T-cell (primary cell): ENCODE measurements at places on chromosomes 3 and 15. TPM values are rescaled to one million over a fixed set of nuclear protein-coding genes. Genes with fewer than 3 reads are reported as not detected.

DET1 gene
- total RNA-seq, result 6.4 TPM

LRRC3B gene
- total RNA-seq, result not detected

- DNase-seq, result no peak
- H3K27ac ChIP-seq, result no peak overlapping the region
- no peak overlapping the region for H3K4me3 ChIP-seq
Measured at GRCh38 chr15:92021792-92022191, 168.3 kb downstream of the SLCO3A1 start.

- H3K27me3 ChIP-seq, result no peaks in the 10 kb centered on the region
- H3K36me3 ChIP-seq, result peaks cover 8% of the 10 kb centered on the region
- DNase-seq, result no peak
- H3K27ac ChIP-seq, result no peak overlapping the region
Measured at GRCh38 chr15:100635406-100636071, 33.1 kb downstream of the ASB7 start.

DNA sequence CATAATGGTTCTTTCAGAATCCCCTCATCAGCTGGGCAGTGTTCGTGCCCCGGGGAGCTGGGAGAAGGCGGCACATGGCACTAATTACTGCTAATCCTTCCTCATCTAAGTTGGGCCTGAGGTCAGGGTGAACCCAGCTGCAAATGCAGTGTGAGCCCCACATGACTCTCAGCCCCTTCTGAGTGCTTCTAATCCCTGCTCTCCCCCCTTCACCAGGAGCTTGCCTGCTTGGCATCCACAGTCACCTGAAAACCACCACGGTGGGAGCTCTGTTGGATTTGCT lies 455 bp upstream of the TRPM1 start:
- no peaks in the 10 kb centered on the region for H3K36me3 ChIP-seq
- no peak overlapping the region for H3K4me3 ChIP-seq
- no peak for DNase-seq
- no peaks in the 10 kb centered on the region for H3K4me1 ChIP-seq
- peaks cover 11% of the 10 kb centered on the region for H3K27me3 ChIP-seq
- H3K27ac ChIP-seq, result no peak overlapping the region

DNA sequence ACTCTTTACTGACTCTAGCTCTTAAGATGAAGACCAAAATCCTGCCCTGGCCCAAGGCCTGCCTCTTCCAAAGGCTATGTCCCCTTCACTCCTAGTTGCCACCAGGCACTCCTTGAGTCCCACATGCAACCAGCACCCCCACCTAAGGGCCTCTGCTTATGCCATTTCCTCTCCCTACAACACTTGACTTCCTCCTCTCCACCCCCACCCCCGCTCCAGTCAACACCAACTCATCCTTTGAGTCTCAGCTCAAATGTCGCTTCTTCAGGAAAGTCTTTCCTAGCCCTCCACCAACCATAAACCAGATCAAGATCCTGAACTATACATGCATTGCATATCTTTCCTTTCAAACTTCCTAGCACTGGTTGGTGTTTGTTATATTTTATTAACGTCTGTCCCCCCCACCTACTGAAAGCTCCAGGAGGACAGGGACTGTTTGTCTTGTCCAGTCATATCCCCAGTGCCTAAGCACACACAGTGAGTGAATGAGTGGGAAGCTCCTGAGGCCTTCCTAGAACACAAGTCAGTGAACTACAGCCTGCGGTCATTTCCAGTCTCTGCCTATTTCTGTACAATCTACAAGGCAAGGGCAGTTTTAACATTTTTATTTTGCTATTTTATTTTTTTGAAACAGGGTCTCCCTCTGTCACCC lies 7.3 kb downstream of the TBC1D2B start:
- no peaks in the 10 kb centered on the region for H3K36me3 ChIP-seq
- peak overlapping the region; percentile 86 for H3K27ac ChIP-seq
- H3K27me3 ChIP-seq, result no peaks in the 10 kb centered on the region
- DNase-seq, result peak; percentile 33
- H3K4me3 ChIP-seq, result no peak overlapping the region
- peaks cover 75% of the 10 kb centered on the region for H3K4me1 ChIP-seq

DNA sequence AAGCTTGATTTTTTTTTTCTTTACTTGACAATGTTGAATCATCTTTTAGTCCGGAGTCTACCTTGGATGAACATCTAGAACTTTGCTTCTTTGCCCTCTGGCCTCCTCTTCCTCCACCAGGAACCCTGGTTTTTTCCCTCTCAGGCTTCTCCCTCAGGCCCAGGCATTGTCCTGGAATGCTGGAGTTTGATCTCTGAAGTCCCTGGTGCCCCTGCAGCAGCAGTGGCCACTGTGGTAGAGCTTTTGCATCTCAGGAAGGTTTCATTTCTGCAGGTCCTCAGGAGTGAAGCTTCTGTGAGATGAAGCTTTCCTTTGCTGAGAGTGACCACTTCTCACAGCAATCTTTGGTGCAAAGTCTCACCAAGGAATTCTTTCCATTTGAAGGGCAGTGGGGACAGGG lies 39.0 kb upstream of the NEDD4 start:
- no peak for DNase-seq
- H3K27me3 ChIP-seq, result peaks cover 3% of the 10 kb centered on the region
- no peaks in the 10 kb centered on the region for H3K36me3 ChIP-seq
- H3K4me1 ChIP-seq, result no peaks in the 10 kb centered on the region
- H3K27ac ChIP-seq, result no peak overlapping the region

- H3K27me3 ChIP-seq, result peaks cover 5% of the 10 kb centered on the region
- H3K4me1 ChIP-seq, result no peaks in the 10 kb centered on the region
- no peaks in the 10 kb centered on the region for H3K36me3 ChIP-seq
- no peak overlapping the region for H3K27ac ChIP-seq
- H3K4me3 ChIP-seq, result no peak overlapping the region
Measured at GRCh38 chr15:39139431-39140059, 441.3 kb upstream of the THBS1 start.

- H3K27ac ChIP-seq, result no peak overlapping the region
- H3K27me3 ChIP-seq, result no peaks in the 10 kb centered on the region
- no peak overlapping the region for H3K4me3 ChIP-seq
- DNase-seq, result no peak
- no peaks in the 10 kb centered on the region for H3K4me1 ChIP-seq
Measured at GRCh38 chr15:57686657-57687056, 19.9 kb upstream of the POLR2M start.

- no peak for DNase-seq
- H3K4me3 ChIP-seq, result no peak overlapping the region
- H3K4me1 ChIP-seq, result no peaks in the 10 kb centered on the region
Measured at GRCh38 chr15:48905847-48906246, 27.9 kb downstream of the EID1 start.

GRCh38 chr15:58268746-58269267 lies 130.6 kb downstream of the AQP9 start:
- H3K4me3 ChIP-seq, result no peak overlapping the region
- no peak for DNase-seq
- no peak overlapping the region for H3K27ac ChIP-seq
- H3K4me1 ChIP-seq, result peaks cover 4% of the 10 kb centered on the region

DNA sequence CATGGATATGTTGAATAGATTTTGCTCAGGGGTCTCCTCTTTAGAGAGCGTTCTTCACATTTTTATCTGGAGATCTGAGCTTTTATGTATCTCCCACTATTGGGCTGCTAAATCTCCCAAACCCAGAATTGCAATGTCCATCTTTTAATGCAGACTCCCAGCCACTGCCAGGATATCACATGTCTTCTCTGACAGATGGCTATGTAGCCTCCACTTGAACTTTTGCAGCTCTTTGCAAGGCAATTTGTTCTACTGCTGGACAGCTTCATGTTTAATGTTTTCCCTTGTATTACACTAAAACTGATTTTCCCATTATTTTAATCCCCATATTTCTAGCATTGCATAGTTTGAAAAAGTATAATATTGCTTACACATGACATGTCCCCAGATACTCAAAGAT lies 177.2 kb downstream of the LPP start:
- no peak overlapping the region for H3K27ac ChIP-seq
- DNase-seq, result no peak
- H3K4me1 ChIP-seq, result peaks cover 20% of the 10 kb centered on the region
- H3K27me3 ChIP-seq, result no peaks in the 10 kb centered on the region

DNA sequence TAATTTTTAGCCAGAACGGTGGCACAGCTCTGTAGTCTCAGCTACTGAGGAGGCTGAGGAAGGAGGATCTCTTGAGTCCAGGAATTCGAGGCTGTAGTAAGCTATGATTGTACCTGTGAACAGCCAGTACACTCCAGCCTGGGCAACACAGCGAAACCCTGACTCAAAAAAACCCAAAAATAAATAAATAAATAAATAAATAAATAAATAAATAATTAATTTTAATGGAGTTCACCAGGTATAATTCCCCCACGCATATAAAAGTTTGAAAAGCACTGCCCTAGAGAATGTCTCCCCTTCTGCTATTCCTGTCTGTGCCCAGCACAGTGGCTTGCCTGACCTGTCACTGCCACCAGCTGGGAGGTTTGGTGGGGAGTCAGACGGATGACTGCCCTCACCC lies 4.2 kb upstream of the RLBP1 start:
- no peak overlapping the region for H3K4me3 ChIP-seq
- H3K36me3 ChIP-seq, result no peaks in the 10 kb centered on the region
- no peaks in the 10 kb centered on the region for H3K27me3 ChIP-seq
- no peaks in the 10 kb centered on the region for H3K4me1 ChIP-seq
- DNase-seq, result no peak

- no peak overlapping the region for H3K4me3 ChIP-seq
- no peak for DNase-seq
- H3K27me3 ChIP-seq, result no peaks in the 10 kb centered on the region
- no peaks in the 10 kb centered on the region for H3K4me1 ChIP-seq
- H3K36me3 ChIP-seq, result no peaks in the 10 kb centered on the region
- H3K27ac ChIP-seq, result no peak overlapping the region
Measured at GRCh38 chr3:58609990-58610389, 32.8 kb upstream of the FAM107A start.

DNA sequence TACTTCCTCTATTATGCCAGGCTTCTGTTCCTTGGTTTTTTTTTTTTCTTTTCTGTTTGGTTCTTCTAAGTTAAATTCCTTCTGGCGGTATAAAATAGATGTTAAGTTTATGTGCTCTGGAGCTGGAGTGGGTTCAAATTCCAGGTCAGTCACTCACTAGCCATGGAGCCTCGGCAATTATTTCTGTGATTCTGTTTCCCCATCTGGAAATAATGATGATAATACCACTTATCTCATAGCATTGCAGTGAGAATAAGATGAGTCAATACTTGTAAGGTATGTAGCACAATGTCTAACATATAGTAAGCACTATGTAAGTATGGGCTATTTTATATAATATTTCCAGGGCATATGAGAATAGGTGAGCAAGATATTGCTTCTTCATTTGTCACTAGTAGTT lies 33.2 kb upstream of the ZDHHC23 start:
- H3K27me3 ChIP-seq, result no peaks in the 10 kb centered on the region
- no peaks in the 10 kb centered on the region for H3K36me3 ChIP-seq
- DNase-seq, result no peak
- no peak overlapping the region for H3K27ac ChIP-seq
- H3K4me1 ChIP-seq, result no peaks in the 10 kb centered on the region
- H3K4me3 ChIP-seq, result no peak overlapping the region
